ENCODE measurements at places on chromosomes 6 and 20. TPM values are rescaled to one million over a fixed set of nuclear protein-coding genes. Genes with fewer than 3 reads are reported as not detected.

Gene DEF6
- total RNA-seq: 14.6 TPM

DNA sequence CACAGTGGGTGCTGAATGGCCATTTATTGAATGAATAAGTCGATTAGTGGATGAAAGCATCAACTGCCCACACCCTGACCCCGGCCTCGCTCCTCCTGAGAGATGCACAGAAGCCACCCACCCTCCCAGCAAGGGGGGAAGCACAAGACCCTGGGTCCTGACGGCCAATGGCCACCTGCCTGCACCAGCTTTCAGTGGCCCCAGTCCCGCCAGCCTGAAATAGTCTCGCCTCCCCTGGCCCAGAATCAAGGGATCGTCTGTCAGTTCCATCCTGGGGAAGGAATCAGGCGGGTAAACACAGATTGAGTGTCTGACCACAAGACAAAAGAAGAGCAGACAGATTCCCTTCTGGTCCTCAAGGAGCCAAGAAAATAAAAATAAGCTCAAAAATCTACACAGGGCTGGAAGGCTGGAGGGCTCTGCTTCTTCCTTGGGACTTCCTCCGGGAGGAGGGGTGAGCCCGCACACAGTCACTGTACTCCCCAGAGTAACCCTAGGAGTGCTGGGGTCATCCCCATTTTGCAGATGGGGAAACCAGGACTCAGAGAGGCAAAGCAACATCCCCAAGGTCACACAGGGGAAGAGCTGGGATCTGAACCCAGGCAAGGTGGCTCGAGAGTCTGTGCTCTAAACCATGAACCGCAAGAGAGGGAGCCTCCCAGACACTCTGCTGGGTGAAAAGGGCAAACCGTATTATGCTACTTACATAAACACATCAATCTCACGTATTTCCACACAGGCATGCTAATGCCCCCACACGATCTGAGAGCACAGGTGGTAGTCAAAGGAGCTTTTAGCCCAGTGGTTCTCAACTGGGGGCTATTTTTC lies 7.8 kb downstream of the PREX1 start:
- no peak for DNase-seq

- DNase-seq: no peak
These were observed 329.0 kb downstream of the GJA1 start for GRCh38 chr6:121764493-121764892.

DNA sequence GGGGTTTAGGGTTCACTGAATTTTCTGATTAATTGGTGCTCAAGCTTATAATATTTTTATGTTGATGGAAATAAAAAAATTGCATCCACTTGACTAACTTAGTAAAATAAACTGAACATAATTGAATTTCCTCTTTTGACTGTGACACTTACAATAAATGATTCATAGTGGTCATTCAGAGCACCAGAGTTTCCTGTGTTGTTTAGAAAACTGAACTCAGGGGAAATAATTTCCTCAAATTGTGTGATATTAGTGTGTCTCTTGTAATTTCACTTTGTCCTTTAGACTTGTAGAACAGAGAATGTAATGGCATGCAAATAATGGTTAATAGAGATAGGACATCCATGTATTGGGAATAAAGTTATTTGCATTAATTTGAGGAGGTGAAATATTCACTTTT lies 319.7 kb upstream of the MAN1A1 start:
- DNase-seq: no peak

Gene GPR63
- 7.7 TPM for total RNA-seq

All from stomach (tissue), 19 donors.